ENCODE measurements at places on chromosomes 7 and 10.

DNA sequence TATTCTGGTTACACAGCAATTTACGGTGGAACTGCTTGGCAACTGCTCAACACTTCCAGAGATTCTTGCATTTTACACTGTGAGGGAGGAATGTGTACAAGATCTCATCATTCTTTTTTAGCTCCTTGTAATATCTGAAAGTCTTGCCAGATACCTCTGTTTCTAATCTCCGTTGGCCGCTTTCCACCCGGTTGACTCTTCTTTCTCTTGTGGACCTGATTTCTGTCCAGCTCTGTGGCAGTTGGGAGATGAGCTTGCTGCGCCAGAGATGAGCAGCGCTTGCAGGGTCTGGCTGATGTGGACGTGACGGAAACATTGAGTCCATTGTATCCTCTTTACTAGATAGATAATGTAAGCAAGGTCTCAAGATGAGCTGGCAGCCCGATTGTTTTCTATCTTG lies 27.6 kb downstream of the SPAG6 start:
- DNase-seq: no peak

- DNase-seq: no peak
These were observed 165.0 kb downstream of the RGS10 start for GRCh38 chr10:119377451-119377957.

DNA sequence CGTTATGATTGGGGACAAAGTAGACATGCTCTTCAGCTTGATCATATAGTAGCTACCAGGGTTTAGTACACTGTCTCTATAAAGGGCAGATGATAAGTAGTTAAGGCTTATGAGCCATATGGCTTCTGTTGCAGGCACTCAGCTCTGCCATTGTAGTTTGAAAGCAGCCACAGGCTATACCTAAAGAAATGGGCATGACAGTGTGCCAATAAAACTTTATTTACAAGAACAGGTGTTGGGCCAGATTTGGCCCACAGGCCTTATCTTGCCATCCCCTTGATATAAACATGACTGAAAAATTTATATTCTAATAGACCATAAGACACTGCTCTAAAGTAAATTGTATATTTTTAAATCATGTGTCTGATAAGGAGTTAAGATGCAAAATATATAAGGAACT lies 36.6 kb downstream of the GRK5 start:
- DNase-seq: no peak

- no peak for DNase-seq
These were observed 143.4 kb downstream of the ANLN start for GRCh38 chr7:36532981-36533499.

- no peak for DNase-seq
These were observed 14.3 kb downstream of the CHST3 start for GRCh38 chr10:71978476-71978875.

Measured in HFF-Myc (cell line).